Stimulated activated CD8-positive, alpha-beta memory T cell treated with anti-CD3 and anti-CD28 coated beads, Interleukin-4, amount 100 ng/mL, for 4 hours (primary cell): ENCODE measurements at places on chromosomes 2 and 18.

- DNase-seq = no peak
Observed at GRCh38 chr2:30141136-30141535, 5.7 kb upstream of the YPEL5 start.

- no peak for DNase-seq
Observed at GRCh38 chr2:129275706-129276105, 703.8 kb upstream of the RAB6C start.

GRCh38 chr2:195150819-195151218, 506.2 kb upstream of the SLC39A10 start:
- no peak for DNase-seq

GRCh38 chr2:38698467-38699003, 32.6 kb downstream of the GALM start:
- no peak for DNase-seq

DNA sequence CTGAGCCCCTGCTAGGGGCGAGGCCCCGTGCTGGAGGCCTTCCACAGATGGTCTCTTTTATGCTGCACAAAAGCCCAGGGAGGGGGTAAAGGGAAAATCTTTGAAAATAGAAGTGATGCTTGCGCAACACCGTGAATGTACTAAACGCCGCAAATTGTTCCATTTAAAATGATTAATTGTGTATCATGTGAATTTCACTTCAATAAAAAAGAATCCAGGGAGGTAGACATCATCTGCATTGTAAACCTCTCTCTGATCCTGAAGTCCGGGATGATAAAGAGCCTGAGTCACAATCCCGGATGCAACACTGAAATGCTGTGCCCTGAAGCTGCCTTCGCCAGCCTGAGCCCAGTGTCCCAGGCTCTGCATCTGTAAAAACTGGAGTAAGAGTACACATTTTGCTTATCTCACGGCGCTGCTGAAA, 107.7 kb upstream of the PPP1CB start:
- DNase-seq = no peak

- no peak for DNase-seq
Observed at GRCh38 chr2:176746411-176746810, 466.2 kb upstream of the HNRNPA3 start.

- DNase-seq = no peak
Observed at GRCh38 chr2:7243276-7243675, 326.1 kb downstream of the RNF144A start.
